Urinary bladder (tissue), 4 donors: ENCODE measurements at places on chromosomes 1 and 21. TPM values are rescaled to one million over a fixed set of nuclear protein-coding genes. Genes with fewer than 3 reads are reported as not detected.

The ELF3 gene
- 123 TPM for total RNA-seq

DNA sequence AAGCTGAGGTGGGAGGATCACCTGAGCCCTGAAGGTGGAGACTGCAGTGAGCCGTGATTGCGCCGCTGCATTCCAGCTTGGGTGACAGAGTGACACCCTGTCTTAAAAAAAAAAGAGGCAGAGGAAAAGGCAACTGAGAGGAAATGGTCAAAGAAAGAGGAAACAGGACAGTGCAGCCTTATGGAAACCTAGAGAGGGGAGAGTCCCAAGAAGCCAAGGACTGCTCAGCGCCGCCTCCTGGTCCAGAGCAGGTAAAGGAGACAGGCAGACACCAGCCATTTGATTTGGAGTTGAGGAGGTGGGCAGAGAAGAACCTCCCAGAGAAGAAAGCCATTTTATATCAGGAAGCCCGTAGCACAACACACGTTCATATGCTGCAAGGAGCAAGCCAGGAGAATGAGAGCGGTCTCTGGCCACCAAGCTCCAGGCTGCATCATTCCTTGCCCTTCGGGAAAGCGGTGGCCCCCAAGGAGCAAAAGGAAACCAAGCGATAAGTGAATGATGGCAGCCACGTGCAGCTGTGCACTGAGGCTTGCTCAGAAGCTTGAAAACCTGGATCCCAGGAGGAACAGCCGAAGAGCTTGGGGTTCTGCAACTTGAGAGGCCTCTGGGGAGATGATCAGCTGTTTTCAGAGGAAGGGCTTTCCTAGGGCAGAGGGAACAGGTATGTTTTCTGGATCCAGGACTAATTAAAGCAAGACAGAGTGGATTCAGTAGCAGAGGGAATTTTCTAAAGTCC is 33.7 kb downstream of the LRRC42 start:
- DNase-seq: no peak

DNA sequence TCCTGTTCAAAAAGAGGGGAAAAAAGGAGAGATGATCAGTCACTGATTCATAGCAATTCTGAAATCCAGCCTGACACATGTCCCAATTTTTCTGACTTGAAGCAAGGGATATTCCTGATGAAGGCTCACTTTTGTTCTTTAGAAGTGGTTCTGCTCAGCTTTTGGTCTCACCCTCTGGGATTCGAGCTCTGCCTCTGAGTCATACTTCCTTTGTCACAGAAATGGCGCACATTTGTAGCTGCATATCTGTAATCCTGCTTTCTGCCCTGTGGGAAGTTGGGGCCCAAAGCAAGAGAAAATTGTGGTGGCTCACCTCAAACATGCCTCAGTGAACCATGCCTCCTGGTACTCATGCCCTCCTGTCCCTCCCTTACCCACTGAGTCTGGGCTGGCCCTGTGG is 22.3 kb upstream of the FAM78B start:
- no peak for DNase-seq

DNA sequence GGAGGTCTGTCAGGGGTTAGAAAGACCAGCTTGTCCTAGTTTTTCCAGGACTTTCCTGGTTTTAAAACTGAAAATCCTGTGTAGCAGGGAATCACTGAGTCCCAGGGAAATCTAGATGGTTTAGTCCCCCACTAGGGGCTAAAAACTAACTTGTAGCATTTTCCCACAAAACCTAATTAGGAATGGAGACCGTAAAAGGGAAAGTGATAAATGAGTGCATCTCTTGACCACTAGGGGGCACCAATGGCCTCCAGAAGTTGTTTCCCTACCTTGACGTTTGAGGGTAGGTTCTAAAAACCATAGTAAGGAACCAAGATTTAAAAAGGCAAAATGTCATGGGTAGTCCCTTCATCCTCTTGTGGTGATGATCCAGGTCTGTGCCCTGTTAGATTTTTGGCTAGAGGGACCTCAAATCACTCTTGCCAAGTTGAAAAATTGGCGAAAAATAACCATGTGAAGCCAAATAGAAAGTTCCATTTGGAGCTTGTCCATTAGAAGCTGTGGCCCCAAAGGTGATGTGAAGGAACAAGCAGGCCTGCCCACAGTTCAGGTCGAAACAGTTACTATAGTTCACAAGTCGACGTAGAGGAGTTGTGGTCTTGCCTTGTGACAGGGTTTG is 24.5 kb downstream of the CLIC6 start:
- DNase-seq: no peak

DNA sequence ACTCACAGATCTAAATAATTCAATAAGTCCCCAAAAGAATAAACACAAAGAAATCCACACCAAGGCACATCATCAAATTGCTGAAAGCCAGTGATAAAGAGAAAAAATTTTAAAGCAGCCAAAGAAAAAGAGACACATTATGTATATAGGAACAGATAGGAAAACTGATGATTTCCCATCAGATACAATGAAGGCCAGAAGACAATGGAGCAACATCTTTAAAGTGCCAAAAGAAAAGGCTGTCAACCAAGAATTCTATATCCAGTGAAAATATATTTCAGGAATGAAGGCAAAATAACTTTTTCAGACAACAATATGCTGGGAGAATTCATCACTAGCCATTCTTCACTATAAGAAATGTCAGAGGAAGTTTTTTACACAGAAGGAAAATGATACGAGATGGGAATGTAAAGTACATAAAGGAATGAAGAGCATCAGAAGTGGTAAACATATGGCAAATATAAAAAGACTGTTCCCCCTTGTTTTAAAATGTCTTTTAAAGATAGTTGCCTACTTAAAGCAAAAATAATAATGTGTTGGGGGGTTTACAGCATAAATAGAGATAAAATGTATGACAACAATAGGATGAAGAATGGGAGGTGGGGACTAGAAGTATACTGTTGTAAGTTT is 9.4 kb upstream of the MYOG start:
- no peak for DNase-seq

GRCh38 chr1:22383526-22384294 is 67.9 kb upstream of the ZBTB40 start:
- no peak for DNase-seq

DNA sequence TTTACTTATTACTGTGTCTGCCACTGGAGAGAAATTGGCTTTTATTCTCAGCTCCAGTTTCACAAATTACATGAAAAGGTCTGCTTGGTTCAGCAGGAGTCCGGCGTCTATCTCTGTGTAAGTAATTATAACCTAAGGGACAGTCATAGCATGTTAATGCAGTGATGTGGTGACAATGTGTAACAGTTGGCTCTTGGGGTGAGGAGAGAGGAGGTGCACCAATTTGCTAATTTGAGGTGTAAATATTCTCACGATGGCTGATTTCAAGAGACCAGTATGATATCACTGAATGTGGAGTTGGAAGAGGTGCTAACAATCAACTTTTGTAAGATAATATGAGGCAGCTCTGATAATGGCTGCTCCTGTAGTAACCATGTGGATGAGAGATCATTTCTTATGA is 86.1 kb downstream of the CTH start:
- no peak for DNase-seq
